GM10248 (cell line): ENCODE measurements at places on chromosomes 6 and 20.

- DNase-seq, result no peak
These were observed 29.7 kb upstream of the ANGPT4 start for GRCh38 chr20:945841-946240.

GRCh38 chr20:46359233-46359751 lies 47.1 kb downstream of the ELMO2 start:
- peak; percentile 76 for DNase-seq

DNA sequence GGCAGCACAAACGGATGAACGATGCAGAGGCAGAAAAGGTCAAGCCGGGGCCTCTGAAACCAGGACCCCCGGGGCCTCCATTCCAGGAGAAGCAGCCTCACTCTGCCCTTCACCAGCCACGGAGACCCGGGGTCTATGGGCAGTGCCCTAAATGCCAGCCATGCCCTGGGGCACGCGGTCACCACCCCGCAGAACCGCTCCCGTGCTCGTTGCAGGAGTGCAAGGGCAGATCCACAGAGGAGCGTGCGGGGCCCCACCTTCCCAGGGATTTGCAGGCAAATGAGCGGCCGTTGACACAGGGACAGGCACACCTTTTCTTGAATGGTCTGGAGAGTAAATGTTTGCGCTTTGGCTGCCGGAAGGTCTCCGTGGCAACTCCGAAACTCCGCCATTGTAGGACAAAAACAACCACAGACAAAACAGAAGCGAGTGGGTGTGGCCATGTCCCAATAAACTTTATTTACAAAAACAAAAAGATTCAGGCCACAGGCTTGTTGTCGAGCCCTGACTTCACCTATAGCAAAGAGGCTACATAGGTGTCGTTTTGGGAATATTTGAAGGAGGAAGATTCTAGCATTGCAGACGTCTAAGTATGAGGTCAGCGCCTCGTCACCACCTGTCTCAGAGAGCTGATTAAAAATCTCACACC lies 163.3 kb downstream of the TAF4 start:
- DNase-seq, result no peak

DNA sequence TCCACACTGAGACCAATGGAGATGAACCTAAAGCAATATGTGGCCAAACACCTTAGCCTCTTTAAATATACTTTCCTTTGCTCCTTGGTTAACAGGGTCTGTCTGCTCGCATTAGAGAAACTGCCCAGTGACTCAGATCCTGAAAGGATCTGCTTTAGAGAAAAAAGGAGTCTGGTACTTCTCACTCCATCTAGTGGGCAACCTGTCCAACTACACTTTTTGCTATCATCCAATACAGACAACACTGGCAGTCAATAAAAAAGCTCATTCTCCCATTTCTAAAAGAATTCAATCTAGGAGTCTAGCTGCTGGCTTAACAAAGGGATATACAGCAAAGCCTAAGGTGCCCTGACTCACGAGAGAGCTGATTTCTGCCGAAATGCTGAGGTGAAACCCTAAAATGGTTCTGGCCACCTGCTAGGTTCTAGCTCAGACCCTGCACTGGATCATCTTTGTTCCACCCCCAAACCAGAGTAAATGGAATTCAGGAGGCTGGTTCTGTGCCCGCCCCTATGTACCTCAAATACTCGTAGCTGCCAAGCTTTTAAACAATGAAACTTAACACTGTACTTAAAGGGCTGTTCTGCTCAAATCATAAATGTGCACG lies 11.5 kb downstream of the GNL1 start:
- peak; percentile 53 for DNase-seq

- no peak for DNase-seq
These were observed 636.0 kb upstream of the PTCHD4 start for GRCh38 chr6:48747040-48747439.

- DNase-seq, result peak; percentile 36
These were observed 539 bp downstream of the TMEM200A start for GRCh38 chr6:130366107-130367005.

DNA sequence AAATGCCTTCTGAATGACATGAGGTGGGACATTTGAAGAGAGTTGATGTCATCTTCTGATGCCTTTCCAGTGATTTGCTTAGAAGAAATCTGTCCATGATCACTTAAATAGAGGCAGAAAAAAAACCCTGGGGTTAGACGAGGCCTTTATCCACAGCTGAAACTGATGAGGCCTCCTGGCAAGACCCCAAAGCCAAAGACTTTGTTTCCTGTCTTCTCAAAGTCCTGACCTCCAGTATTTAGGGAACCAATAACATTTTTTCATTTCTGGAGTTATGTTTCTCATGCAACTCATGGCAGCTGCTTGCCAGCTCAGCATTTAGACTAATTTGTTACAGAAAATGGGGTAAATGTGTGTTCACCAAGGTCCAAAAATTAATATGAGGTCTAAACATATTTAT lies 248.0 kb upstream of the PRDM1 start:
- DNase-seq, result no peak

GRCh38 chr20:31835977-31836852 lies 9.2 kb downstream of the FOXS1 start:
- DNase-seq, result peak; percentile 71

DNA sequence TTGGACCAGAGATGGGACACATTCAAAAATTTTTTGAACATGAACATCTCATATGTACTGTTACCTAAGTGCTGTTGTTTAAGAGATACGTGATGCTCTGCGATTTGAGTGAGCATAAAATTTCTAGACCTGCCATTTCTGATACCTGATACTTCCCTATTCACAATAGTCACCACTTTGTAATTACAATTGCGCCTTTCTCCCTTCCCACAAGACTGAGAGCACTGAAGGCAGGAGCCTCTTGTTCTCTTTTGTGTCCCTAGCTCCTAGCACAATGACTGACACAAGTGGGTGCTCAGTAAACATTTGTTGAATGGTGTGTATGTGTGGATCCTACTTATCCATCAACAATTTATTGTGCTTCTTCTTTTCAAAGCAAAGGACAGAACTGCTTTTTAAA lies 92.8 kb upstream of the TMEM30A start:
- DNase-seq, result no peak

- no peak for DNase-seq
These were observed 1.3 kb downstream of the PTGIS start for GRCh38 chr20:49566401-49567364.

DNA sequence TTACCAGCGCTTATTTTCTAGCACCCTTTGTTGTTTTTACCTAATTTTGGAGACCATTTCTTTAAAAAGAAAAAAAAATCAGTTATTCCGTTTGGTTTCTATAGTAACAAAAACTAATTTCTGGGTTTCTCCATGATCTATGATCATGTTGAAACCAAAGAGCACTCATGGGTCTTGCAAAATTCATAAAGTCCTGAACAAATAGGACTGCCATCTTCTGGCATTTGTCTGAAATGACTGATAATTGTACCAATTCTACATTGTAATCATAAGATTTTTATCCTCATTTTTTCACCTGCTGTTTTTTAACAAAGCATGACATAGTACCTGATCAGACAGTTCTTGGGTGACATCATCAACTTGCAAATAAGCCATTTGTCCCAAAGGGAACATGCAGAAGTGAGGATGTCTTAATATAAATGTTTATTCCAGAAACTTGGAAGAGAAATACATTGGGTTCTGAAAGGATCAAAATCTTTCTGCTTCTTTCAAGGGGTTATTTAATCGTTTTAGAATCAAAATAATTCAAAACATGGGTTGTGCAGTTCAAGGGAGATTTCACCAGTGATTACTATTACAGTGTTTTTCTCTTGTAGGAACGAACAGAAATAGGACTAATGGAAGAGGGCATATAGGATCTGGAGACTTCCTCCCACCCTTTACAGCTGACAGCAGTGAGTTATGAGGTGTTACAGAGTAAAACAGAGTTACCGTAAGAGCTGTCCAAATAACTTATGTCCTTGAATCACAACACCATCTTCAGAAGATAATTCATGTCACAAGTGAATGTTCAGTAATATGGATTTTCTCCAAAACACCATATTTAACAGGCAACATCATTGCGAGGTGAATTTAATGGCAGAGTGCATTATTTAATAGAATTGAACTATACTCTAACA lies 87.1 kb upstream of the GJE1 start:
- DNase-seq, result no peak

- DNase-seq, result no peak
These were observed 53.8 kb upstream of the GMPR start for GRCh38 chr6:16184551-16184950.

DNA sequence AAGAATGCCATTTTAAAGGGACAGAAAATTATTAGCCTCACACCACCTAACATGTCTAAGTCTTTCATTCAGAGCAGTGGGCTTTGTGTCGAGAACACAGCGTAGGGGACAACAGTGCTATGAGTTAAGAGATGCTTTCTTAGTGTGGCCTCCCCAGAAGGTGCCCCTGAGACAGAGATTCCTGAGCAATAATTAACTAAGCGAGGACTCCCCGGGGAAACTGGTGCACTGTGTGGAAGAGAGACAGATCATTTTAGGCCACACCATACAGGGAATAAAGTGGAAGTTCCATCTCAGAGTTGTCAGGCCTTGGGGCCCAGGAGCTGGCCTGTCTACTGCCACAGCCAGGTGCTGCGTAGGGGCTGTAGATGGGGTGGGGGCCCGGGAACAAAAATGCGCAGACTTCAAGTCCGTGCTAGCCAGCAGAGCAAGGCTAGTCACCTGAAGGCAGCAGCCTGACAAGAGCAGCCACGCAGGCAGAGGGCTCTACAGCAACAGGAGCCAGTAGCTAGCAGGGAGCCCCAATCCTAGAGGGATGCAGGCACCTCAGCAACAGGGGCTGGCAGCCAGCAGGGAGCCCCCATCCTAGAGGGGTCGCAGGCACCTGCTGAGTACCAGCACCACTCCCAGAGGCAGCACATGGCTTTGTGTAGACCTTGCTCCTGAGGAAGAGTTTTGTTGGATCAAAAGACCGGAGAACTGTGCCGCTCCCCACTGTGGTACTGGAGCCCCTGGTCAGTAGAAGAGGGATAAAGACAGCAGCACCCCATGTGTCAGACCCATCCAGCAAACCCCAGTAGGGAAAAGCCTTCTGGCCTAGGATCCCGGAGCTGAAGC lies 63.0 kb upstream of the NXT1 start:
- DNase-seq, result no peak

DNA sequence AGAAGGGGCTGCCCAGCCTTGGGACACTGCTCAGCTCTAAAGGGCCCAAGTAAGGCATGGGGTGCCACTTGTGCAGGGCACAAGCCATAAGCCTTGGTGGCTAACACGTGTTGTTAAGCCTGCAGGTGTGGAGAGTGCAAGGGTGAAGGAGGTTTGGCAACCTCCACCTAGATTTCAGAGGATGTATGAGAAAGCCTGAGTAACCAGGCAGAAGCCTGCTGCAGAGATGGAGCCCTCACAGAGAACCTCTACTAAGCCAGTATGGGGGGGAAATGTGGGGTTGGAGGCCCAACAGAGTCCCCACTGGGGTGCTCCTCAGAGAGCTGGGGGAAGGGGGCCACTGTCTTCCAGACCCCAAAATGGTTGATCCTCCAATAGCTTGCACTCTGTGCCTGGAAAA lies 32.6 kb downstream of the SERINC1 start:
- DNase-seq, result no peak

GRCh38 chr20:4449957-4450715 lies 271.6 kb upstream of the PRND start:
- no peak for DNase-seq

DNA sequence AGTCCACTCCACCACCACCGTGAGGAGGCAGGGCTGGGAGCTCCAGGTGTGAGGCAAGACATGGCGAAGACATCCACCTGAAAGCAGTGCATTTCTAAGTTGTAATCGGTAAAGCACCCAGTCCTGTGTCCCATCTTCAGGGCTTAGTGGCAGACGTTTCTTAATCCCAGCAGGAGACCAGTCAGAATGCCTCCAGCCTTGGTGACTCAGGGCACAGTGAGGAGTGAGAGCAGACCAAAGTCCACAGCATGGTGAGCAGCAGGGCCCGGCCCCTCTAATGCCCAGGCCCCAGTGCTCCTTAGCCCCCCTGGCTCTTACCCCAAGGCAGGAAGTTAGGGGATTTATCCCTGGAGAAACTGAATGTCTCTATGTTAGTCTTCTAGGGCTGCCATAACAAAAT lies 183.9 kb downstream of the SYNDIG1 start:
- no peak for DNase-seq

DNA sequence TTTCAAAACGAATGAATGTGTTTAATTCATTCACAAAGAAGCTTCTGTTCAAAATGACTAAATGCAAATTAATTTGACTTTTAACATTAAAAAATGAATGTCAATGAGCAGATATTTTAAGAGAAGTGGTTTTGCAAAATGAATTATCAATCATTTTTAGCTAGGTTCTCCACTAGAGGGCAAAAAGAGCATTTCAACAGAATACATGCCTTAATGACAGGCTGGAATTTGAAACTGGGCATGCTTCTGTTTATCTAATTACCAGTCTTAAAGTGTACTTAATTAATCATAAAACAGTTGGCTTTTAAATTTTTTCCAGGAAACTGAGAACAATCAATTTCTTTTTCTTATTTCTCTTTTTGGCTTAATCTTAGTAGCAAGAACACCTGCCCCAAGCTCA lies 63.8 kb upstream of the TINAG start:
- DNase-seq, result no peak

- no peak for DNase-seq
These were observed 341.1 kb downstream of the NRN1 start for GRCh38 chr6:5665667-5666066.

DNA sequence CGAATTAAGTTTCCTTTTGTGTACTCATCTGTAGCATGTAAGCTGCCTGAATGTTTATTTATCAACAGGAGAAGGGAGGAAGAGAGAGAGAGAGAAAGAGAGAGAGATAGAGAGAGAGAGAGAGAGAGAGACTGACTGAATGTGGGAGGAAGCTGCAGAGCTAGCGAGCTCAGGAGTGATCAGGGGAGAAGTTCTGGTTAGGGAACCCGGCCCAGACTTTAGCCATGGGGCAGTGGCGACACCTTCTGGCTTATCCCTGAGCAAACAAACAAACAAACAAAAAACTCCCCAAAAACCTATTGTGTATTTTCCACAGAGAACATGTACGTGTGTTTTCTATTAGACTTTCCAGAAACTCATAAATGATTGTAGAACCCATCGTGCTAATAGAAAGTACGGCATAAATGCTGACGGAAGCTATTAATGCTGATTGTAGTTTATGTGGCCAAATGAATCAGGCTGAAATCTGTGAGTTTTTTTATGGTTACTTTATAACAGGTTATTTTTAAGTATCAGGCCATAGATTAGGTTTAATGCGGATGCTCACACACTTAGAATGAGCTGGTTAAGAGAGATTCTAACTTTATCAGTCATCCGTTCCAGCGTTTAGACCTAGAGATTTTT lies 92.8 kb downstream of the CLIC5 start:
- DNase-seq, result peak; percentile 55

DNA sequence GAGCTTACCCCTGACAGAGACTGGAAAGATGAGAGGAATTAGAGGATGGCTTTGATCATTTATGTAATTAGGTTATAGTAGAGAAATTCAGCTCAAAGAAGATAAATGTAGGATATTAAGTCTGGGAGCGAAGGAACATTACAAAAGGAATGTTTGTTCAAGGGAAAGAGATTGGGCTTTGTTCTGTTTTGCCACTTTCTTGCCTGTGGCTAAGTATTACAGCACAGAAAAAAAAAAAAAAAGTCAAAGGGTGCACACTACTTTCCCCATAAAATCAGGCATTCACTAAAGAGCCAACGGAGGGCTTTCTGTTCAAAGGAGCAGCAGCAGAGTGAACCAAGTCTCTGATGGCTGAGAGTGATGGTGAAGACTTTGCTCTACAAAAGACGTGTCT lies 5.0 kb upstream of the HDDC2 start:
- DNase-seq, result no peak
